NCI-H1436 treated with DMSO at 0.1 percent for 48 hours (cell line): ENCODE measurements at places on chromosomes 2 and 18.

DNA sequence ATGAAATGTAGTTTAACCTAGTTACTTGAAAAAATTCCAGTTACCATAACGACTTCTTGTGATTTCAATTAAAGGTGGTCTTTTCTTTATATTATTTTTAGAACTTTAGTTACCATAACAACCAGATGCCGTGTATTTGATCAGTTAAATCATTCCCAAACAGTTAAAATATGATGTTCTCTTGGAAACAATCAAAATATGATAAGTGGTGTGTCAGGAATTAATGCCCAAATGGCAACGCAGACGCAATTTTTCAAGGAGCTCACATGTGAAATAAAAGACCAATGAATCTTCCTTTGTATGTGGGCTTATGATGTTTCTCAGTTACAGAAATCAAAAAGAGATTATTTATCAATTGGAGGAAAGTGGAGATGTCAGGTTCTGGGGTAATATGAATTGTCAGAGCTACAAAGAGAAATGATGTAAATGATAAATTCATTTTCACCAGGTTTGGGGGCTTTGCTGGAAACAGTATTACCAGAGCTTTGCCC lies 189.1 kb upstream of the PARD3B start:
- DNase-seq = no peak

GRCh38 chr2:163401481-163401880 lies 334.3 kb downstream of the FIGN start:
- DNase-seq = no peak

GRCh38 chr2:213868526-213868925 lies 542.3 kb upstream of the VWC2L start:
- no peak for DNase-seq

DNA sequence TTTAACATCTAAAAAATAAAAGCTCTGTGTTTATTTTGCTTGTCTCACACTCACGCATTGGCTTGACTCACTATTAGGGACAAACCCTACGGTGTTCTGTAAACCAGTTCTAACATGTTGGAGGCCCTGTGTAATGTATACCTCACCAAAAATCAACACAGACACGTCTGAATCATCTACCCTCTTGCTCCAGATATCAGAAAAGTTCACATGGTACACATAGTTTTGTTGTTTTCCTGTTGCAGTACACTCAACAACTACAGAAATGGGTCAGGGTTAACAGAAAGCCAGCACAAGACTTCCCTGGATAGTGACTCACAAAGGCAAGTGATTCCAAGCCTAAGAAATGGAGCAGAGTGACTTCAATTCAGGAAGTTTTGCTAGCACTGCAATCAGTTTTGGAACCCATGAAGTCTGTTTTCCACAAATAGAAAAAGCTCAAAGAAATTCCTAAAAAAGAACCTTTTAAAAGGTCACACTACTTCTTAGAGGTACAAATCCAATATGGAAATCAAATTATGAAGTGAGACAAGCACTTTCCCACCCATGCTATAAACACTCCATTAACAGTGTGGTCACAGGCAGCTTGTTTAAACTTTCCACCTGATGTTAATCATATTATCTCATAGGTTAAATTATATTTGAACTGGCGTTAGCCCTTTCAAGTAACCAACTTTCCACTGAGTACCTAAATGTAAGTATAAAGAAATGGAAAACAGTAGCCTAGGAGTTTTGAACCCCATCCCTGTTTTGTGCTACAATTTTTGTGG lies 87.4 kb downstream of the GAREM1 start:
- no peak for DNase-seq

GRCh38 chr18:8603663-8604520 lies 5.3 kb upstream of the RAB12 start:
- no peak for DNase-seq

GRCh38 chr2:24429197-24430074 lies 61.6 kb upstream of the NCOA1 start:
- DNase-seq = no peak

GRCh38 chr2:226978300-226978699 lies 142.4 kb downstream of the RHBDD1 start:
- DNase-seq = no peak

GRCh38 chr2:207239754-207240494 lies 74.2 kb upstream of the KLF7 start:
- no peak for DNase-seq

DNA sequence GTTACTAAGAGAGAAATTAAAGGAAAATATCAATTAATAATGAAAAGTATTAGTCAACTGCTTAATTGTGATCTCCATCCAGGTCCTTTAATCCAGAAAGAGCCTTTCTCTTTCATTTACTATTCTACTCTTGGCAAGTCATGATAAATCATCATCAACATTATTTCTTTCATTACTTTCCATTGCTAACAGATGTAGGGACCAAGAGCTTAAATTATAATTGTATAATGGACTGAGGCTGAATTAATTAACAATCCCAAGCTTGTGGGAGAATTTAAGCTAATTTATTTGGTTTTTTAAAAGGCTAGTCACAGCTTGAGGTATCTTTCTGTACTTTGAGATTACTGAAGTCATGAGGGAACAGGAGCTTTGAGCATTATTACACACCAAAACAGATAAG lies 223.9 kb downstream of the ERBB4 start:
- no peak for DNase-seq

- DNase-seq = no peak
Measured at GRCh38 chr2:200757399-200757798, 54.3 kb upstream of the BZW1 start.

DNA sequence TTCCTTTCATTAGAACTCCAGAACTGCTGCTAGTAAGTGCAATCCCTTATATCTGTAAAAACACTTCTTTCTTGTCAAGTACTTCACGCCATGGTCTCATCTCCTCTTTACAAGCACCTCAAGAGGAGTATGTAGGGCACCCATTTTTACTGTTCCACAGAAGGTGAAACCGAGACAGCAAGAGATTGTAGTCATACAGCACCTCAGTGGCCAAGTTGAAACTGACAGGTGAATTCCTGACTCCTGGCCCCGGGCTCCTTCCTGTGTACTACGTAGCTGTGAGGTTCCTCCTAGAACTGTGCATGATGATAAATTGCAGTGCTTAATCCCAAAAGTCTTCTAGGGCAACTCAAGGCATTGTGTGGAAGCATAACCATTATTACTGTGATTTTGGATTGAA lies 131.5 kb upstream of the MEIS1 start:
- DNase-seq = no peak

DNA sequence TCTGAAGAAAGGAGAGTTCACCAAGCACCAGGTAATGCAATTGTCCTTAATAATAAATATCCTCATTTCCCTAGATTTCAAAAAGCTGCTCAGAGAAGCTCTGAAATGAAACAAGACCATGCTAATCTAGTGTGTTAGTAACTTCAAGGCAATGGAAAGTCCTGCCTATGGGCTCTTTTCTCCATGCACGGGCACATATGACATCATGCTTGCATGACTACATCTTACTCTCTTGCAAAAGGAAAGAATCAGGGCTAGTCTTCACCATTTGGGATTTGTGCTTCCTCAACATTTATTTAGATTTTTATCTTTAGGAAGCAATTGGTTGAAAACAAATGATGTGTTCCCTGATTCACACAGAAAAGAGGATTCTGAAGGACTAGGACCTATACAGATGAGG lies 204.0 kb upstream of the POU3F3 start:
- no peak for DNase-seq

DNA sequence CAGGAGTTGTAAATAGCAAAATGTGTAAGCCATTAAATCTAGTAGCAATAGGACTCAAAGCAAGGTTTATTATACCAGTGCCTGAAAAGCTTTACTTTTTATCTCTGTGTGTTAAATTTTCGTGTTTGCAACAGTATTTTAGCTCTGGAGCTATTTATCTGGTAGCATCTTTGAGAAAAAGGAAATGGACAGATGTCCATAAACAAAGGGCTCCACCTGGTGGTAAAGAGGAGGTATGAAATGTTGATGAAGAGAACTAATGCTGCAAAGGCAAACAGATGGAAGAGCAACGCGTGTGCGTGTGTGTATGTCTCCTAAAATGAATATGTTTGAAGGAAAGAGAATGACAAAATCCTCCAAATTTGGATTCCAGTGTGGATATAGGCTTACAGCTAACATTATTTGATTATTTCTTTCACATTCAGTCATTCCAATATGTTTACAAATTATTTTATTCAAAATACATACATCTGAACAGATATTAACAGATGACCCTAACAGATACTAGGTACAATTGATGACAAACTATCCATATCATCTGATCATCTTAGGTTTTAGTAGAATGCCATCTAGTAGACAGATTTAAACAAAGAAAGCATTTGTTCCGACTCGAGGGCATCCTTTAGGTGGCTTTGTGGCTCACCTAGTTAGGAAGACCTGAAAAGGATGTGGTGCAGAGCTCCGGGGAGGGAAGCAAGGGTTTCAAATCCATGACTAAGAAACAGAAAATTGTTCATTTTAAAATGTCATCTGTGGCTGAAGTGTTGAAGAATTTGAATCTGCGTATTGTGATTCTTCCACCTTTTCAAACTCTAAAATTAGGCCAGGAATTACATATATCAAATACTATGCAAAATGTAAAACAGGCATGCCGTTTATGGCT lies 383.3 kb downstream of the MTX2 start:
- DNase-seq = peak; percentile 55

GRCh38 chr2:177799531-177799930 lies 273.0 kb downstream of the PDE11A start:
- DNase-seq = no peak

DNA sequence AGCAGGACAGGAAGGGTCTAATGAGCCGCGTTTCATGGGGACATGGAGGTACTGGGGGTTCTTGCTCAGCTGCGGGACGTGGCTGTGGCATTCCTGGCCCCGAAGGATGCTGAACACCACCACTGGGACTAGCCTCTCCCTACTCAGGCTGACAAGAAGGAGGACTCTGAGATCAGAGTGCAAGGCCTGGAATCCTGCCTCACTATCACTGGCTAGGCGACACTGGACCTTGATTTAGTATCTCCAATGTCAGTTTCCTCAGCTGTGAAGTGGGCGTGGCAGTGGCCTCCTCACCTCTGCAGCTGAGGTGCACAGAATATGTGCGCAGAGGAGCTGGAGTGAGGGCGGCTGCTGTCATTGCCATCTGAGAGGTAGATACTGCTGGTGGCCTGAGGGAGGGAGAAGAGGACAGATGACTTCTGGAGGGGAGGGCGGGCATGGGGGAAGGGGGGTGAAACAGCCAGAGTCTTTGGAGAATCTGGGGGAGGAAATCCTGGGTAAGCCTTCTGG lies 157.8 kb upstream of the CAPN13 start:
- DNase-seq = no peak

- DNase-seq = no peak
Measured at GRCh38 chr2:241953324-241953928, 83.9 kb downstream of the RTP5 start.

DNA sequence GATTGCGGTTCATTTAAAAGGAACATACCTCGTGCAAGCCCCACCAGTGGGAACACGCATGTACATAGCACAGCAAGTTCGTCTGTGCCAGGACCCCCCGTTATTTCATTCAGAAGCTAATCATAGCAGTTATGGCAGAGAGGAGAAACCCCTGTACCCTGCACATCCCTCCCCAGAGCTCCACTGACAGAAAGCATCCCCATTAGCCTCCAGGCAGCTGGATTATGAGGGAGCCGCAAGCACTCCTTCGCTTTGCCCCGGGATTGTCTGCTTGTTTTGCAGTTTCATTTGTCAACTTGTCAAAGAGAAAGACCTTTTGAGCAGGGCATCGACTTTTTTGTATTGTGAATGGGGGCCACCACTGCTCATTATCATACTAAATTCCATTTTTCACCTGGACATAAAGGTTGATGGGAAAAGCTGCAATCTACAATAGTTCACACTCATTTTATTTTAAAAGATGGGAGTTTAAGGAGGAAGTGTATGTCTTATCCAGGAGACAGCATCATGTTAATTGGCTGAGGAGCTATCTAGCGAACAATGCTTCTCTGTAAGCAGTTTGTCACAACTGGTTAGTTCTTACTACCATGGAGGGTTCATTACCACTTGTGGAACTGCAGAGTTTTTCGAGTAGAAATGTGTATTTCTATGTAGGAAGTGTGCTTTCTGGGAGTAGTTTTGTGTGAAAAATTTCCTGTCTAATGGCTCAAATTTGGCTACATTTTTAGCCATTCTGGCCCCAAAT lies 255.3 kb downstream of the THSD7B start:
- DNase-seq = no peak

DNA sequence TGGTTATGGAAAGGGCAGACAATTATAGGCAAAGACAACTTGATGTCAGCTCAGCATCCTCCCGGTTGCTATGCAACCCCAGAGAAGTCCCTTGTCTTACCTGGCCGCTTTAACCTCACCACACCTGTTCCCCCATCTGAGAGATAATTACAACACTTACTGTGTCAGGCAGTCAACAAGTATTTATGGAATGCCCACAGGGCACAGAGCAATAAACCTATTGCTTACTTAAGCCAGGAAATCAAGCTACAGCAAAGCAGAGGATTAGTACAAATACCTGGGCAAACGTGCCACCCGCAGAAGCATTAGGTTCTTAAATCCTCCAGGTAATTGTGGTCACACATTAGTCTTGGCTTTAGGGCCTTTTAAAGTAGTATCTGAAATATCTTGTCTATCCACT lies 320.4 kb upstream of the REV1 start:
- DNase-seq = no peak
